T-helper 9 cell (primary cell): ENCODE measurements at places on chromosomes 12 and 14.

GRCh38 chr12:19904819-19905218 is 463.5 kb upstream of the PDE3A start:
- no peak for DNase-seq

DNA sequence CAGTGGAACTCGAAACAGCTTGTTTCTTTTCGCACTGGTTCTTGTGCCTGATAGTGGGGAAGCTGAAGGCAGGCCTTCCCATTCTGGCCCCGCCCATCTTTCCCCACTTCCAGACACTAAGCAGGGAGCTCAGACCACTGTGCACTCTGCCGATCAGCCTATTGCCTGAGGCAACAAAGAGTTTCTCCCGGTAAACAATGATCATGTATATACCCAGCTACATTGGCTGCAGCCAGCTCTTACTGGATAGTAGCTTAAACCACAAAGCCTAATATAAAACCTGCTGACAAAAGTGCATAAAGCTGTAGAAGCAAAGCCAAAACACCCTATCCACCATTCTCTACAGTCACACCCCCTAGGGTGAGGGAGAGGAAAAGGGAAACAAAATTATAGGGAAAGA is 24.7 kb upstream of the GLIPR1 start:
- DNase-seq: no peak

GRCh38 chr12:55688716-55689655 is 18.7 kb downstream of the ITGA7 start:
- no peak for DNase-seq

DNA sequence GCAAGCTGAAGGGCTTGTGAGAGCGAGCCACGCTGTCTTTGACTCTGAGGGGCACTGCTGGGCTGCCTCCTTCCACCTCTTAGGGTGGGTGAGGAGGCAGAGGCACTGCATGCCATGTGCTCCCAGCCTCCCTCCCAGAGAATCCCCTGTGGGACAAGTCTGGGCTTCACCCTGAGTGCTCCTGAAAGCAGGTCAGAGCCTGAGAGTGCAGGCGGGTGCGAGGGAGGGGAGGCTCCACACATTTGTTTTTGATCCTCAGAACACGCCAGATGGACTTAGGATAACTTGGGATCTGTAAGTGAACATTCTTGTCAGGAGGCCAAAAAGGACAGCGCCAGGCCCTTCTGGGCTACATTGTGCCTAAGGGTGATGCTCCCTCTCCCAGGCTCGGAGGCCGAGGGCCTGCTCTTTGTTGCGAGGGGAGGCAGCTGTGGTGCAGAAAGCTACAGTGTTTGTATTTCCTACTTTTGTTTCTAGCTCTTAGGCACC is 155.4 kb downstream of the TMX1 start:
- no peak for DNase-seq

GRCh38 chr12:27437839-27438238 is 8.7 kb upstream of the SMCO2 start:
- DNase-seq: no peak

DNA sequence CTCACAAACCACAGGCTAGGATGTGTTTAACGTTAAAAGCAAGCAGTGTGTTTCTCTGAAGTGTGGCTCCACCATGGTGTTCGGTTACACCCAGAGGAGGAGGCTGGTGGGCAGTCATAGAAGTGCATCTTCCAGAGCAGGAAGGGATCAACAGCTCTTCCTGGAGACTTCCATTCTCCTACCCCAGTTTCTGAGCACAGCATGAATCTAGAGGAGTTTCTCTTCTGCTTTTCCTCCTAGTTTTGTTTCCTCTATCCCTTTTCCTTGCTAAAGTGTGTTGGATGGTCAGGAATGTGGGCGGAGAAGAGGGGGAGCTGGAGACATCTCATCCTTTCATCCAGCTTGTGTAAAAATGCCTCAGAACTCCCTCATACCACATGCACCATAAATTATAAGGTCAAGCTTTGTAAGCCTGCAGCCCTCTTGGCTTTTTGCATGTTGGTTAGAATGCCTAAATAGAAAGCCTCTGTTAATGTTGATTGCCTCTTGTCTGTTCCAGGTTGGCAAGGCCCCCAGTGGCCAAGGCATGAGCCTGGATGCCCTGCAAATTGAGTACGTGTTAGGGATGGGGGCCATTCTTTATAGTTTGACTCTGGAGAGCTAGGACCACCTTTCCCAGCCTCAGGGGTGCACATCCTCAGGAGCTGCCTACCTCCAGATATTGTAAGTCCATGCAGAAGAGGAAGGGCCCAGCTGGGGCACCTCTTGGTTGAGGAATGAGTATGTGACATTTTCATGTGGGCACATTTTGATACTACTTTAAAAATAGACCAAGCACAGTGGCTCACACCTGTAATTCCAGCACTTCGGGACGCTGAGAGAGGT is 4.0 kb upstream of the CKAP4 start:
- DNase-seq: no peak

DNA sequence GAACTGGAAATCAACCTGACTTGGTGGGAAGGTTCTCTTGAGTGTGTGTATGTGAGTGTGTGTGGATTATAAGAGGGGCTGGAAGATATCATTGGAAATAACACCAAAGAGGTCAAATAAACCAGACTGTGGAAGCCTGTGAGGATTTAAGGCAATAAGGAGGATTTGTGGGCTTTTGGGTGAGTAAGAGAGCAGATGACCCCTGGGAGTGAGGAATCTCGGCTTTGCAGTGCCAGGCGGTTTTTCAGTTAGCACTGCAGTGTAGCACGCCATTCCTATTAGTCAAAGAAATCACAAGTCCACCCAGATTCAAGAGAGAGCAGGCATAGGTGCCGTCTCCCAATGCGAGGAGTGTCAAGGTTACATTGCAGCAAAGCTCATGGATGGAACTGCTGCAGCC is 63.3 kb downstream of the CALM1 start:
- no peak for DNase-seq

- DNase-seq: no peak
Observed at GRCh38 chr12:29572464-29572863, 75.0 kb upstream of the OVCH1 start.

- no peak for DNase-seq
Observed at GRCh38 chr14:67926821-67927220, 107.2 kb downstream of the RAD51B start.

DNA sequence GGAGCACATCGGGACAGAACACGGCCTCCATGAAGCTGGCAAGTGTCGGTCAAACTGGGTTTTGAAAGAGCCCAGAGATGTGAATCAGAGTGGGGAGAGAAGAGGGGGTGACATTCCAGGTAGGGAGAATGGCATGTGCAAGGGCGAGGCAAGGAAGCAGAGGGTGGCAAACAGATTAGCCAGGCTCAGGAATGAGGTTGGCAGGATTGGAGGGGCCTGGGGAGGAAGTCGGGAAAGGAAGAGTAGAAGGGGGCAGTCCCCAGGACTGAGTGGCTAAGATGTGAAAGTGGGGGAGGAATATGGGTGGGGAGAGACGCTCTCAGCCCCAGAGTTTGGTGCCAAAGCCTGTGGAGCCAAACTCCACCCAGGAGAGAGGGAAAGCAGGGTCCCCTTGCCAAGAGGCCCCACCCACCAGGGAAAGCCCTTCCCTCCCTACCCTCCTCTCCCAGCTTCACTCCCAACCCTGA is 5.5 kb upstream of the HDAC7 start:
- DNase-seq: no peak

- no peak for DNase-seq
Observed at GRCh38 chr12:79886917-79887519, 47.9 kb downstream of the PPP1R12A start.
